GM12864 (cell line): ENCODE measurements at places on chromosomes 2 and 18.

DNA sequence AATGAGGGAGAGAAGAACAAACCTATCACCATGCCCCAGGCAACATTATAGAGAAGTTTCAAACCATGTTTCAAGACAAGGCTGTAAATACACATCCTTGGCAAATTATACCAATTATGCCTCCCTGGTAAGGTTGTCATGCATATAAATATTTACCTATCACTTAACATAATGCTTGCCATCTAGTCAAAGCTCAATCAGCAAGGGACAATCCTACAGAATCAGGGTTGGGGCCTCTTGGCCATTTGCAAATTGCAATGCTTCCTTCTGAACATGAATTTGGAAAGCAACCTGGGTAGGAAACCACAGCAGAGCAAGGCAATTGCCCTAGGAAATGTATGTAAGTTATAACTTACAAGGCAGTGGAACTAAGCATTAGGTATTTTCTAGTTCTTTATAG lies 907.2 kb upstream of the CDH2 start:
- DNase-seq = no peak

- DNase-seq = no peak
Measured at GRCh38 chr2:190466819-190467446, 58.8 kb downstream of the MFSD6 start.

DNA sequence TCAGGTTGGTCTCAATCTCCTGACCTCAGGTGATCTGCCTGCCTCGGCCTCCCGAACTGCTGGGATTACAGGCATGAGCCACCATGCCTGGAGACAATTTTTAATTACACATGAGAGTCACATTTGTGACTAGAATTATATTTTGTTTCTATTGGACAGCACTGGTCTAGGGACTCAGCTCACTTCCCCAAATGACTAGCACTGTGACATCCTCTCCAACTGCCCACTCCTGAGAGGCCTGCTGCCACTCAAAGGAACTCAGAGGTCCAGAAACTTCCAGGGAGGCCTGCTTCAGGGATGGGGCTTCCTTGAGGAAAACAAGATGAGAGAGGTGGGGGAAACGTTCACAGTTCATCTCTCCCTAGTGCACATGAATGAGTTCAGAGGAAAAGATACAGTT lies 29.5 kb downstream of the TMEM163 start:
- no peak for DNase-seq

DNA sequence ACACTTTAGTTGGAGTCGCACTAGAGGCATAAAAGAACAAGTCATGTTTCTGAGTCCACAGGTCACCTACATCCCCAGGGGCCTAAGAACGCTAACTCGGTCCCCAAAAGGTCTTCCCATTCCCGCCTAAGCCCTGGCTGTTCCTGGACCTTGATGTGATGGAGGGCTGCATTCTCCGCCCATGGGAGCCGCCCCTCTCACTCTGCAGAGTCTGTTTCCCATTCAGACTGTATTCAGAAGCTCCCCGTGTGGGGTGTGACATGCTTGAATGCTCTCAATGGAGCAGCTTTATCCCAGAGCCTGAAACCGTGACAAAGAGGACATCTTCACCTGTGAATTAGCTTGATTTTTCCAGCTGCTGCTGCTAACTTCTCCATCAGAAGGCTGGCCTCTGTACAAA lies 319.0 kb upstream of the KLHL29 start:
- DNase-seq = no peak

GRCh38 chr18:42087876-42088275 lies 132.8 kb downstream of the PIK3C3 start:
- DNase-seq = no peak

DNA sequence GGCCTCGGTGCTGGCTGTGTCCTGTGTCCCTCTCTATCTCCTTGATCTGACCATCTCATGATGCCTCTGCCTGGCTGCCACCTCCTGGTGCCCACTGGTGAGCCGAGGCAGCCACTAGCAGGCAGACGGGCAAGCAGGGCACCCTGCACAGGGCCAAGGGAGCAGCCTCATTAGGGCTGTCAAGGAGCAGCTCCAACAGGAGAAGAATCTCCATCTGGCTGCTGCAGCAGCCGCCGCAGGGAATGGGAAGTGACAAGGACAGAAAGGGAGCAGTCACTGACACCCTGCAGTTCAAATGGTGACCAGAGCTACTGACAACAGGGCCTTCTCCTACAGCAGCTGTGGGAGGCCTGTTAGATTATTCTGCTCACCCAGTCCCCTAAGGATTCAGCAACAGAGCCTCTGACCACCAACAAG lies 32.6 kb downstream of the ALPK2 start:
- DNase-seq = no peak

DNA sequence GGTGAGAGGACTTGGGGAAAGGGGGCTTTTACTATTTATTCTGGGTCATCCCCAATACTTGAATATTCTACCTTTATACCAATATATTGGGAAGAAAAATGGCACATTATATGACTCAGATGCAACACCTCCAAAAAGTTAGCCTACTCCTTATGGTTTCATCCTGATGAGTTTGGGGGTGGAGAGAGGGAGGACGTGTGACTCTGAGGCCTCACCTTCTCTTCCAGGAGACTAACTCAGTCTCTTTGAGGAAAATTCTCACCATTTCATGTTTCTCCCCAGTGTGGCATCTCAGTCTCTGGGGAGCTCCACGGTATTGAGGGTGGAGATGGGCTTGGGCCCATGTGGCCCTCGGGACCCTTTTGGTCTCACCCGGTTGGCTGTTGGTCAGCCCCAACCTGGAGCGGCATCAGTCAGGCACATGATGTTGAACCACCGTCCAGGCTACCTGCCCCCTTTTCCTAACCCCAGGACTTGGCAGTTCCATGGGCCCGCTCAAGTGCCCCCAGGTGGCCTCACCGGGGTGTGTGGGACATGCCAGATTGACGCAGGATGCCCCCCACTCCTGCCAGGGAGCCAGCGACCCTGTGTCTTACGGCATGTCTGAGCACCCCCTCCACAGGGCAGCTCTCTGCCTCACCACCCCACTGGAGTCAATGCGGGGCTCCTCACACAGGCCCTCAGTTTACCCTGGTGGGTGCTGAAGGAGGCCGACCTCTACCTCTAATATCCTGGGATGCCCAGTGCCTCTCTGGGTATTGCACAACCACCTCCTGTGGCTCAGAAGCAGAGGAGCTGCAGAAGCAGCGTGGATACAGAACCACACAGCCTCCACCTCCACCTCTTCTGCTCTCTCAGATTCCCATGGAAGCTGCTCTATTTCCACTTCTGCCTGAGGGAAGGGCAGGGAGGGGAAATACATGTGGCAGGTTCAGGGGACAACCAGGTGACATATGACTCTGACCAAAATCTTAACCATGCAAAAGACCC lies 297.4 kb downstream of the EIPR1 start:
- no peak for DNase-seq

- DNase-seq = no peak
Measured at GRCh38 chr2:172394002-172394401, 33.4 kb upstream of the ITGA6 start.

- no peak for DNase-seq
Measured at GRCh38 chr2:187294043-187294442, 154.0 kb downstream of the CALCRL start.
